IMR-90 (cell line): ENCODE measurements at places on chromosomes 12 and 14. TPM values are rescaled to one million over a fixed set of nuclear protein-coding genes. Genes with fewer than 3 reads are reported as not detected.

DNA sequence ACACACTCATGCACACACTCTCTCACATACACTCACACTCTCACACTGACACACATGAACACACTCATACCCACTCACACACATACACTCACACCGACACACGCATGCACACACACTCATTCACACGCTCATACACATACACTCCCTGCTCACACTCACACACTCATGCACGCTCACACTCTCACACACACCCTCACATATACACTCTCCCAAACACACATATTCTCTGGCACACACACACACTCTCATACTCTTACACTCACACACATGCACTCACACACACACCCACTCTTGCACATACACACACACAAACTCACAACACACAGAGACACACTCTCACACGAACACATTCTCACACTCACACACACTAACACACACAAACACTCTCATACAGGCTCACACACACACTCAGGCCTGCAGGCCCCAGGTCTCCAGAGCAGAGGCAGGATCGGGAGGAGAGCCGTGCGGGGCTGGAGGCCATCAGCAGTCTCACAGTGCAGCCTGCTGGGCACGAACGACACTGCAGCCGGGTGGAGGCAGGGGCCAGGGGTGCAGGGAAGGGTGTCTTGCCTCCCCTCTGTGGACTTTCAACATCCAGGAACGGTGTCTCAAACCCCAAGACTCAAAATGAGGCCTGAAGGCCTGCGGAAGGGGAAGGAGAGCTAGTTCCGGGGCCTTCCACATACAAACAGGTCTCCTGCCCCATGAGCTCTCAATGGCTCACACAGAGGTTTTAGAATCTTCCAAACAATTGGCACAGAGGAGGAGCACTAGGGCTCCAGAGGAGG is 148.7 kb downstream of the ANO2 start:
- no peaks in the 10 kb centered on the region for H3K36me3 ChIP-seq
- H3K4me3 ChIP-seq, result no peak overlapping the region
- H3K27ac ChIP-seq, result no peak overlapping the region

GRCh38 chr12:50637870-50638481 is 125.9 kb upstream of the ATF1 start:
- no peaks in the 10 kb centered on the region for H3K27me3 ChIP-seq
- no peaks in the 10 kb centered on the region for H3K36me3 ChIP-seq
- H3K4me1 ChIP-seq, result peaks cover 7% of the 10 kb centered on the region
- H3K4me3 ChIP-seq, result no peak overlapping the region
- peak; percentile 69 for DNase-seq

GRCh38 chr14:69529563-69529962 is 45.0 kb downstream of the PLEKHD1 start:
- no peak overlapping the region for H3K4me3 ChIP-seq
- no peak overlapping the region for H3K27ac ChIP-seq
- DNase-seq, result no peak
- no peaks in the 10 kb centered on the region for H3K4me1 ChIP-seq
- no peaks in the 10 kb centered on the region for H3K36me3 ChIP-seq

DNA sequence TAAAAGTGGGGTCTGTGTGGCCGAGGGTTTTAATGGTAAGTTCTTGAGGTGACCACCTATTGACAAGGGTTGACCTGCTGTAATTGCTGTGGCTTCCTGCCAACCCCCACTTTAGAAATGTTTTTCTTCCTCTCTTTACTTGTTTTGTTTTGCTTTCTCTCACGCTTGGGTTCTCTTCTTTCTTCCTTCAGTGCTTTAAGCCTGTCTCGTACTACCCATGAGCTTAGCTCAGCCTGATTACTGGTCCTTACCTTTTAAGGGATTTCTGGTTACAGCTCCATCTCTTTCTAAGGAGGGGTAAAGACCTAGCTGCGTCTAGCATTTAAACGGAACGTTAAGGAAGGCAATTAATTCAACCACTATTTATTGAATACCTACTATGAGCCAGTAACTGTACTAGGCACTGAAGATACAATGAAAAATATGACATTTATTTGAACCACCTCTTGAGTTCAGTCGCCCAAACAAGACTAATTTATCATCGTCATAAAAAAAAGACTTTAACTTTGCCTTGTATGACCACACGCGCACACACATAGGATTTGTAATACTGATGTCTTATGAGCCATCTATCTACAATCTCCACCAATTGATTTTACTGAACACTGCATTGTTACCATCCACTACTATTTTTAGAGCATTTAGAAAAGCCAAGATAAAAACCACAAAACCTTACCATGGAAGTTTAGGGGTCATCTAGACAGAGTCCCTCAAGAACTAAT is 888 bp upstream of the PPP1R12A start:
- peak; percentile 39 for DNase-seq
- H3K4me3 ChIP-seq, result peak overlapping the region; percentile 93
- H3K27me3 ChIP-seq, result no peaks in the 10 kb centered on the region
- peak overlapping the region; percentile 91 for H3K27ac ChIP-seq
- no peaks in the 10 kb centered on the region for H3K36me3 ChIP-seq
- H3K4me1 ChIP-seq, result no peaks in the 10 kb centered on the region

DNA sequence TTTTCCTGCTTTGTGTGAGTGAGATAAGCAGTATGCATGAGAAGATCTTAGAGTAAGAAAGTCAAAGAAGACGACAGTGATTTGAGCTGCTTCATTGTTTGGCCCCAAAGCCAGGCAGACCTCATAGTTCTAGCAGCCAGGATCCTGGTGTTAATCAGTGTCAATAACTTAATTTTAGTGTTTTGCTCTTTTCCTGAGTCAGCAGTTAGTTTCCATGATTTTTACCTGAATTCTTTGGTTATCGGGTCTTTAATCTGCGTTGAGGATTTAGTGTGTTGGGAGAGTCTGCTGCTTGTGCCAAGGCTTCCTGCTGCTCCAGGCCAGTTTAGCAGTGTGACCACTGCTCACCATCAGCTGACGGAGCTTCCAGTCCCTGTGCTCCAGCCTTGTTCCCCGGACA is 241.6 kb upstream of the SOX5 start:
- H3K27me3 ChIP-seq, result no peaks in the 10 kb centered on the region
- H3K36me3 ChIP-seq, result 0 out of 2 replicates have a peak, but pooled peaks cover 2% of the 10 kb centered on the region
- no peak overlapping the region for H3K4me3 ChIP-seq
- H3K27ac ChIP-seq, result no peak overlapping the region
- DNase-seq, result no peak
- no peaks in the 10 kb centered on the region for H3K4me1 ChIP-seq

GRCh38 chr12:8564656-8565055 is 24.0 kb upstream of the CLEC4E start:
- H3K4me1 ChIP-seq, result no peaks in the 10 kb centered on the region
- H3K27ac ChIP-seq, result no peak overlapping the region
- no peak overlapping the region for H3K4me3 ChIP-seq
- H3K27me3 ChIP-seq, result no peaks in the 10 kb centered on the region
- DNase-seq, result no peak
- H3K36me3 ChIP-seq, result no peaks in the 10 kb centered on the region

CALM1 gene
- 72.9 and 206 TPM in 2 replicates for total RNA-seq
